ENCODE measurements at places on chromosomes 6 and 20.

DNA sequence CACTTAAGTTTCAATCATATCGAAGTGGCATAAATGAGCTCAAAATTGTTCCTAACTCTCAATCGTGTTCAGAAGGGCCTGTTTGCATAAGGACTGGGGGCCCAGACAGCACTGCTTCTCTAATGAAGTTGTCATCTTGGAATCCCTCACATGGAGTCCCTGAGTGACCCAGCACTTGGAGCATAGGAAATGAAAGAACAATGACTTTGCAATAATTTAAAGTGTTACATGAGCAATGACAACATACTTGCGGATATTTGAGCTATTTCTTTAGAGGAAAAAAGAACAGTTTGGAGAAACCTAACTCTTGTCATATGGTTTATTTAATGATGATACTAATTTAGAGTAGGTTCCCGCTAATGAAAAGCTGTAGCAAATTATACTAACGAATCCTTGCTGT is 239.9 kb downstream of the TSHZ2 start:
- DNase-seq = no peak

GRCh38 chr20:51665543-51666118 is 102.6 kb downstream of the ATP9A start:
- no peak for DNase-seq

DNA sequence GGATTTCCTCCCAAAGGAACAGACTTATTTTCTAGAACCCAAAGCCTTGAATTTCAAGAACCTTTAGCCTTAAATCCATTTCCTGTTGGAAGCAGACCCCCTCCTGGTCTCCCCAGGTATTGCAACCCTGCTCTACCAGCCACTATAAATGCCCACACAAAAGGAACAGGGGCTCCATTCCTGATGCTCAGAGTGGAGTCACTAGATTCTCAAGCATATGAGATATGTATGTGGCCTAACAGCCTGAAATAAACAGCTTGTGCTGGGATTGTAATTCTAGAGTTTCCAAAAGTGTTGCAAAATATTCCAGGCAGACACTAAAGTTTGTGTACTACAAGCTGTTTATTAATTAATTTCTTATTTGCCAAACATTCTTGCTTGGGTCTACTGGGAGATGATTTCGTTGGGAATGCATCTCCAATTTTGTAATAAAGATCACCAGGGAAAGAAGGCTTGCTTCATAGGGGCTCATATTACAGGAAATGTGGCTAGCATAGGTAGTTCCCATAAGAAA is 44.8 kb downstream of the RIPOR3 start:
- no peak for DNase-seq

GRCh38 chr6:105748737-105749161 is 337.4 kb upstream of the PRDM1 start:
- no peak for DNase-seq

DNA sequence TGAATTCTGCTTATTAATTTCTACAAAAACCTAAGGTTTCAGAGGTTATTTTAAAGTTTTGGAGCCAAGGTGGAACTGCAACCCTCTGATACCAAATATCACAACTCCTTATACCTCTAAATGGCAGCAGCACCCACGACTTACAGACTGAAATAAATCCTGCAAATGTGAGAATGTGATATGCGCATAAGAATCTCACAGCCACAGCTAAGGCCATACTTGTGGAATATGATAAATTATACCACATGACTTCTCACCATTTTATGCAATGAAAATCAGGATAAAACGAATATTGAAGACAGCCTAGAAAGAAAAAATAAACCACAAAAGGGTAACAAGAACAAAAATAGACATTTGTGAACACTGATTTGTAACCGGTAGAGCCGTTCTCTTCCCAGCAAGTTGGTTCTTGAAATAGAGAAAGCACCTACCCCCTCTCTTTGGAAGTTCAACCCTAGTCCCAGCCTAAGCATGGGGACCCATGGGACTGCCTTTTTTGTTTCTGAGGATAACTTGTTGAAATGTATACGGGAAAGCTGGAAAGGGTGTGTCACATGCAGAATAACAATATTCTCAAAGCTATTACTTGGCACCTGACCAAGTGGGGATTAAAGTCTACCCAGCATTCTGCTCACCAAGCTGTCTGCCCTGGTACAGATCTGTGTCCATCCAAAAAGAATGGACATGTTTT is 47.1 kb upstream of the MCM9 start:
- DNase-seq = no peak

DNA sequence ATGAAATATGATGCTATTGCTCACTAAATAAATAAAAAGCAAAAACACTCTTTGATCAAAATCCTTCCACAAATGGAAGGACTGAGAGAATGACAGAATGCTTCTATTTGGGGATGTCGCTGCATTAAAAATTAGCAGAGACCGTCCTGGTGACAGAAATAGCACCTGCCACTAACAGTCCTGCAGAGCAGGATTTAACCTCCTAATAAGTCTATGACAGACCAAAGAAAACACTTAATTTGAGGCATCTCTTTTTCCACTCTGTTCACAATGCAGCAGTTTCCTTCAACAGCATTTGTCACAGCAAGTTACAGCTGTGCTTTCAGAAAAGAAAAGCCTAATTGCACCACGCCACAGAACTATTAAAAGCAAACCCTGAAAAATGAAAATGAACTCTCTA is 140.6 kb upstream of the BEND6 start:
- DNase-seq = no peak

- no peak for DNase-seq
These were observed 98.7 kb downstream of the COL21A1 start for GRCh38 chr6:56148488-56149186.

DNA sequence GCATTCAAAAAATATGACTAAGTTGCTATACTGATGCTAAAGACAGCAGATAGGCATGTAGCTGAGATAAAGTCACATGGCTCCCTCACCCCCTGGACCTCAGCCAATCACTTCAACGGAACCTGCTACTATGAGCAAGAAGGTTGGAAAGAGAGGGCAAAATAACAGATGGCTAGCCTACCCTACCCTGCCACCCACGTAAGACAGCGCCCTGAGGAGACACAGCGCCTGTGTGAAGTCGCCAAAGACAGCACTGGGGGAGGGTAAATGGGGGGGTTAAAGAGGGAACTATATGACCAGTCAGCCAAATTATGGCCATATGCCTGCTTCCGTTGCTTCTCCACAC is 163.2 kb downstream of the RALGAPA2 start:
- no peak for DNase-seq

DNA sequence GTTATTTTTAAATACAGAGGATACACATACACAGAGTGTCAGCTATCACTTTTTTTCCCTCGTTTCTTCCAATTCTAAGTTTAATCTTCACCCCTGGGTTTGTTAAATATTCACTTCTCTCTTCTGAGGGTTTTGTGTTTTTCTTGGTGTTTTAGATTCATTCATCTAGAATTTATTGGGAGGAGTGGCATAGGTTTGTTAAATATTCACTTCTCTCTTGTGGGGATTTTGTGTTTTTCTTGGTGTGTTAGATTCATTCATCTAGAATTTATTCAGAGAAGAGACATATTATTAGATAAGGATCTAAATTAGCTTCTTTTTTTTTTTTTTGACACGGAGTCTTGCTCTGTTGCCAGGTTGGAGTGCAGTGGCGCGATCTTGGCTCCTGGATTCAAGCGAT is 3.9 kb downstream of the GTF2H5 start:
- no peak for DNase-seq

DNA sequence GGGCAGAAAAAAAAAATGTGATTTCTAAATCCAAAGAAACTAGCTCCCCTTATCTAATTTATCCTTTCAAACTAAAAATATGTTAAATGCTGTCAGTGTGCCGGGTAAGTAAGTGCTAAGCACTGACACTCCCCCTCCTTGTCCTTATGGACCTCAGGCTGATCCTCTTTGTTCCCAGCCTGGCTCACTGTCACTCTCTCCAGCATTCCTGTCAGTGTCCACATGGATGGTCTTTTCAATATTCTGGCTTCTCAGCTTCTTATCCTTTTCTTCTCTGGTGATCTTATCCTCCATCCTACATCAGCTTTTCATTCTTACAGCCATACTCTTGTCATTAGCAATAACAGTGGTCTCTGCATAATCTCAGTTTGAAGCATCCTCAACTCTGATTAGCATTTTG is 55.0 kb downstream of the BCKDHB start:
- DNase-seq = no peak

DNA sequence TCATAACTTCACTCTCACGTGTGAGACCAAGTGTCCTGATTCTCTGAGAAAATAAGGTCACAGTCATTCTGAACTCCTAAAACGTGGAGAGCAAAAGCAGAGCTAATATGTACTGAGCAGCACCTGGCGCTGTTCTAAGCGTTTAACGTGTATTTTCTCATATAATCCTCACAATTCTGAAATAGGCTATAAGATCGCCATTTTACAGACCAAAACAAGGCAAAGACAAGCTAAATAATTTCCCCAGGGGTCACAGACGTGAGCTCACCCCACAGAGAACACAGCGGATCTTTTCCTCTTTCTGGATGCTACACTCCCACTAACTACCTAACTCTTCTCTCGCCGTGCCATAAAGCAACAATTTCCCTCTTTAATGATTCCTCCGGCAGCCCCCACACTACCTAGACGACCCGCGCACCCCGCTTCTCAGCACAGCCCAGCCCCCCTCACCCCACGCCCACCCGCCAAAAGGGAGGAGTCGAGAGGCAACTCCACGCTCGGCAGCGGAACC is 636 bp downstream of the SUPT3H start:
- peak; percentile 26 for DNase-seq

DNA sequence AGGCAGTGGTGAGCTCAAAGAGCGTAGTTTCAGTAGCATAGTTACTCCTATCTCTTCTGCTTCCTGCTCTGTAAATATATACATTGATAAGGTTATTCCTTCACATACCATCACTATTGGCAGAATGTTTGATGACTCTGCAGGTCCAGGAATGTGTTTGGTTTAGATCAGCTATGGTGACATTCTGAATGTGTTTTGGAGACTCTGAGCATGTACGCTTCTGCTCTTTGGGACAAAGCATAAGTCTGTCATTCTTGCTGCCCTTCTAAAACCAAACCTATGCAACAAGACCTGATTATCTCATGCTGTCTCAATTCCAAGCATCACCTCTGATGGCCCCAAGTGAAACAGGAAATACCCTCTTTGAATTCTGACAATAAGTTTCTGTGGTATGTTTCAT is 1074.3 kb downstream of the KIF16B start:
- no peak for DNase-seq

DNA sequence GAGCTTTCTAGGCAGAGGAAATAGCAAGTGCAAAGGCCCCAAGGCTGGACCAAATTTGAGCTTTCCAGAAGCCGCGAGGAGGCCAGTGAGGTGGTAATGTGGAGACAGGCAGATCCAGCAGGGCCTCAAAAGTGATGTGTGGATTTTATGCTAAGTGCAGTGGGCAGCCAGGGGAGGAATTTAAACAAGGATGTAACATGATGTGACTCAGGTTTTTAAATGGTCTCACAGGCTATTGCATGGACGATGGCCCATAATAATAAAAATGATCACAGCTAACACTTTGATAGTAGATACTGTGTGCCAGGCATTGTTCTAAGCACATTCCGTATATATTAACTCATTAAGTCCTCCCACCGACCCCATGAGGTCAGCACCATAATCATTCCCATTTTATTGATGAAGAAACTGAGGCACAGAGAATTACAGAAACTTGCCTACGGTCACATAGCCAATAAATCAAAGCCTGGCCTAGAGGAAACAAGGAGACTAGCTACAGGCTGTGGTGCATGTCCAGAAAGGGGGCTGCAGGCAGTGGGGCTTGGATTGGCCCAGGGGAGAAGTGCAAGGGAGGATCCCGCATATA is 18.0 kb upstream of the PREX1 start:
- no peak for DNase-seq

Data from NCI-H187 (cell line).